ENCODE measurements at places on chromosomes 12 and 14.

DNA sequence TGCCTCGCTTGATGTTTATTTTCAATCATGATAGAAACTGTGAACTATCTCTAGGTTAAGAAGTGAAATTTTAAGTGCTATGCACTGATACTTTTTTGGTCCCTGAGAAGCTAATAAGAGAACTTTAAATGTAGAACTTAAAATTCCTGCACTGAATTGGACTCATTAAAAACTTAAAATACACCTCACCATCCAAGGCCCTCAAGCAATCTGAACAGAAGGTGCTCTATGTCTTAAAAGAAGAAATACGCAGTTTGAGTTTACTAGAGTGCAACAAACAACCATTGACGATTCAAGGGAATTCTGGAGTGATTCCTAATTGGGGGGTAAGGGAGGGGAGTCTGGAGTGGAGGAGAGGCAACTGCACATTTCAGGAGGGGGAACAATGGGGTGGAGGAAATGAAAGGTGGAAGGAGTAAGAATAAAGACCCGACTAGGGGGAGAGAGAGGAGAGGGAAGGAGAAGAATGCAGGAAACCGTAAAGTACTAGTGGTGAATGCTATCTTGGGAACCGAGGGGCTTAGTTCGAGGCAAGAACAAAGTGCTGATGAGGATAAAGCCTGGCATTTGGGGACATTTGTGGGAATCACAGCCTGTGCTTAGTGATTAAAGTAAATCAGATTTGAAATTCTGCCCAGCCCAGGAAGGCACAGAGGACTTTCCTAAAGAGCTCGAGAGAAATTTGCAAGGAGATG is 389.7 kb downstream of the AACS start:
- no peak for DNase-seq

- no peak for DNase-seq
These were observed 73.2 kb upstream of the ANO2 start for GRCh38 chr12:6018265-6018664.

- no peak for DNase-seq
These were observed 9.5 kb downstream of the RFLNA start for GRCh38 chr12:124304314-124304790.

- DNase-seq, result no peak
These were observed 50.8 kb downstream of the DGLUCY start for GRCh38 chr14:91164676-91165075.

- DNase-seq, result no peak
These were observed 125.9 kb upstream of the NTF3 start for GRCh38 chr12:5305886-5306545.

GRCh38 chr14:75303381-75303789 is 24.8 kb downstream of the FOS start:
- peak; percentile 26 for DNase-seq

DNA sequence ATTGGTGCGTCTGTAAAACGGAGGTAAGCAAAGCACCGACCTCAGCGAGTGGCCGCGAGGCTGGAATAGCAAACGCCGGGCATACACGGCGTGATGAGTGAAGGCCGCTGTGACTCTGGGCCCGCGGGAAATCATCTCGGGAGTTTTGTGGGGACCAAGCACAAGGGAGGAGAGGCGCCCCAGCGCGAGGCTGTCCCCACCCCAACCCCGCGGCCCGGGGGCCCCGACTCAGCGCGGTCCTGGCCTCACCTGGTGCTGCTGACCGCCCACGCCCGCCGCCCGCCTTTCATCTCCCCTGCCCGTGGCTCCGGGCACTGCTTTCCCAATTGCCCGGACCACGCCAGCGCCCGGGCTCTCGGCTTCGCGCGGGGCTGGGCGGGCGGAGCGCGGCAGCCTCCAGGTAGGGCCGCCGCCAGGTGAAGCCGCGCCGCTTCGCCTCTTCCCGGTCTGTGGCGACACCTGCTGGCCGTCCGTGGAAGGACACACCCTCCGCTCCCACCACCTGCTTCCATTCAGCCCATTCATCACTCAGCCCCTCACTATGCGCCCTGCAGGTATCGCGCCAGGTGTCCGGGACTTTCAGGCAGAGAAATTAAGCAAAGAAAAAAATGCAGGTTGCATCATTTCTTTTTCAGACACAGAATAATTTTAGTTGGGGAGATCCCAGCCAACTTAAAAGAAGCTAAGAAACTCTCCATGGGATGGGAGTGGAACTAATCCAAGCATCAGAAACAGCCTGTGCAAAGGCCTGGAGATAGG is 360.4 kb downstream of the MED13L start:
- DNase-seq, result no peak

DNA sequence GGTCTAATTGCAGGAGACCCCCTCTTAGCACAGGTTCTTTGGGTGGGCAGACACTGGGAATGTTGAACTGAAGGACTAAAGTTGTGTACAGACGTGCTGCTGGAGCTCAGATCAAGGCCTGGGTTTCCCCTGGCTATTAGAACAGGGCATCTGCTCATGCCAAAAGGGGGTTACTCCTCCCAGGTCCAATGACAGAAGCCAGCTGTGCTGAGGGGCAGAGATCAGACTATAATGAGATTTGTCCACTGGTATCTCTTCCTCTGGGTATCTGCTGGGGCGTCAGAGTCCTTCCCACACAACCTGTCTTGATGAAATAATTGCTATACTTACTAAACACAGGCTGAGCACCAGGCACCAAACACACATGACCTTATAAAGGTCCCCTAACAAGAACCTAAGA is 42.6 kb downstream of the LTBP2 start:
- no peak for DNase-seq

DNA sequence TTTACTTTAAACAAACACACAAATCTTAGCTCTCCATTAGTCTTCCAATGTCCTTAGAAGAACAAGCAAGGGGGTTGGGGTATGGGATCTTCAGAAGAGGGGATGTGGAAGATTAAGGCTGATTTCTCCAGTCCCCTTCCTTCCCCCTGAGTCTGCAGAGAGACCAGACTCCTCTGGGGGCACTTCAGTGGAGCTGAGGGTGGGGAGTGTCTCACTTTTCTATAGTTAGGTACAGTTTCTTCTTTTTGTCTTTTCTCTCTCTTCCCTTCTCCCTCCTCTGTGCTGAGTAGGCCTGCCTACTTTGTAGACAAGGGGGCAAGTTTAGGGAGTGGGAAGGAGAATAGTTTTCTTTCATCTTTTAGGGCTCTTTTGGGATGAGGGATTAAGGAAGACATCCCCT is 2.5 kb downstream of the HOXC4 start:
- DNase-seq, result no peak

GRCh38 chr14:34211732-34212131 is 250.3 kb downstream of the SPTSSA start:
- no peak for DNase-seq

- no peak for DNase-seq
These were observed 16.9 kb downstream of the PLEKHG7 start for GRCh38 chr12:92719674-92720073.

DNA sequence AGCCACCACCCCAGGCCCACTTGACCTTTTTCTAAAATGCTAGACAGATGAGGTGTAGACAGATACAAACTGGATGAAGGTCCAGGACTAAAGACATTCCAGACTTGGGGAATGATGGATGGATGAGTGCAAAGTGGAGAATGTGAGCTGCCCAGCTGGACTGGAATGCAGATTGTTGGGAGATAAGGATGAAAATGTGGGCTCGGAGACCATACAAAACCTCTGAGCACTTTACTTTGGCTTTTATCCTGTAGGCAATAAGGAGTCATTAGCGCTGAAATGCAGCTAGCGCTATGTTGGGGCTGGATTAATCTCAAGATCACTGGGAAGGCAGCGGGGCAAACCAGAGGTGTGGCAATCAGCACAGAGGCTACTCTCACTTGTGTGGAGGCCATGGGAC is 64.7 kb upstream of the GNPNAT1 start:
- no peak for DNase-seq

GRCh38 chr12:132506328-132507160 is 16.6 kb downstream of the FBRSL1 start:
- DNase-seq, result no peak

- DNase-seq, result no peak
These were observed 3.9 kb downstream of the GNPTAB start for GRCh38 chr12:101826766-101827368.

DNA sequence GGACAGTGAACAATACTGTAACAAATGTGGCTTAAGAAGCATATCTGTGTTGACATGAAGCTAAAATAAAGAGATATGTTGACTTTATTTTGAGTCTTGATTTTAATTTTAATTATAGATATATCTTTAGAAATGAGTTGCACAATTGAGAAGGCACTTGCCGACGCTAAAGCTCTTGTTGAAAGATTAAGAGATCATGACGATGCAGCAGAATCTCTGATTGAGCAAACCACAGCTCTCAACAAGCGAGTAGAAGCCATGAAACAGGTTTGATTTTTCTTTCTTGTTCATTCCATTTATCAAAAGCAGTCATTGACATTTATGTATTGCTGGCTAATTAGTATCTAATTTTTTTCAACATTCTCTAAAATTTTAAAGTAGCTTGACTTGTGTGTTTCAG is 15.8 kb downstream of the FGFR1OP2 start:
- DNase-seq, result no peak

DNA sequence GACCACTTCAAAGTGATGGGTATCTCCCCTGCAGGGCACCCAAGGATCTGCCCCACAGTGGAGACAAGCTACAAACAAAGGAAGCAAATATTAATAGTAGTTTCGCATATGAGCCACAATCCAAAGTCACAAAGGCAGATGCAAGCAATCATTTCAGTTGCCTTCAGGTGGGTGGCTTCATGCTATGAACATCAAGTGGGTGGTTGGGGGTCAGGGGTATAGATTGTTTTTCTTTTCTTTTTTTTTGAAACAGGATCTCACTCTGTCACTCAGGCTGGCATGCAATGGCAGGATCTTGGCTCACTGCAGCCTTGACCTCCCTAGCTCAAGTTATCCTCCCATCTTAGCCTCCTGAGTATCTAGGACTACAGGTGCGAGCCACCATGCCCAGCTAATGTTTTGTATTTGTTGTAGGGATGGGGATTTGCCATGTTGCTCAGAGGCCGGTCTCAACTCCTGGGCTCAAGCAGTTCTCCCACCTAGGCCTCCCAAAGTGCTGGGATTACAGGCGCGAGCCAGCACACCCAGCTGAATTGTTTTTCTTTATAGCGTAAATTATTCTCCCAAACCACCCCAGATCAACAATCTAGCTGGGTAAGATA is 13.4 kb upstream of the NT5DC3 start:
- DNase-seq, result no peak

DNA sequence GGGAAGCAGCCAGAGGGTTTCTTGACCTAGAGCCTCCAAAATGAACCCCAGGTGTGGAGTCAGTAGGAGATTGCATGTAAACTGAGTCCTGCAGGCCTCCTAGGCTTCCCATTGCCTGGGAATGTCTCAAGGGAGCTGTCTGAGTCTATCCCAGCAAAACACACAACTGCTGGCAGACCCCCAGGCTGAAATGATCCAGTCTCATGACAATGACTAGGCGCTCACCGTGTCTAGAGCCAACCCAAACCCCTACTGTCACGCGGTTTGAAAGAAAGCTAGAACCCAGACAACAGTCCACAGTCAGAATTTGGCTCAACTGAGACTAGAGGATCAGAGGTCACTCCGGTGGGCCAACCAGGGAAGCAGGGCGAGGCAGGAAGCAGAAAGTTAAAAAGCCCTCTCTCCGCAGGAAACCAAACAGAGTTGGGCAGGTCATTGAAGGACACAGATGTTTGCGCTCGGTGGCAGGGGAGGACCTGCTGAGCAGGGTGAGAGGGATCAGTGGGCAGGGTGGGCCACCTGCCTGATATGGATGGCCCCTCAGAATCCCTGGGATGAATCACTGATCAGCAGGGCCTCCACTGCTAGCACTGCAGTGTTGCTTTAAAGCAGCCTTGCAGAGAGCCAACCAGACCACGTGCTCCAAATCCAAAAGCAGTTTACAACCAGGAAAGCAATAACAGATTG is 23.8 kb downstream of the ACTN1 start:
- no peak for DNase-seq

DNA sequence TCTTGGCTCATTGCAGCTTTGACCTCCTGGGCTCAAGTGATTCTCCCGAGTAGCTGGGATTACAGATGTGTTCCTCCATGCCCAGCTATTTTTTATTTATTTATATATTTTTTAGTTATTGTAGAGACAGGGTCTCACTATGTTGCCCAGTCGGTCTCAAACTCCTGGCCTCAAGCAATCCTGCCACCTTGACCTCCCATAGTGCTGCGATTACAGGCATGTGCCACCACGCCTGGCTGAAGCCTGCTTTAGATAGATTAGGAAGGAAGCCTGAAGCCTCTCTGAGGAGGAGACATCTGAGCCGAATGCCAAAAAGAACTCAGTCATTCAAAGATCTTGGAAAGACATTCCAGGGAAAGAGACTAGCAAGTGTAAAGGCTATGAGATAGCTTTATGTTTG is 10.2 kb downstream of the INHBC start:
- DNase-seq, result no peak

DNA sequence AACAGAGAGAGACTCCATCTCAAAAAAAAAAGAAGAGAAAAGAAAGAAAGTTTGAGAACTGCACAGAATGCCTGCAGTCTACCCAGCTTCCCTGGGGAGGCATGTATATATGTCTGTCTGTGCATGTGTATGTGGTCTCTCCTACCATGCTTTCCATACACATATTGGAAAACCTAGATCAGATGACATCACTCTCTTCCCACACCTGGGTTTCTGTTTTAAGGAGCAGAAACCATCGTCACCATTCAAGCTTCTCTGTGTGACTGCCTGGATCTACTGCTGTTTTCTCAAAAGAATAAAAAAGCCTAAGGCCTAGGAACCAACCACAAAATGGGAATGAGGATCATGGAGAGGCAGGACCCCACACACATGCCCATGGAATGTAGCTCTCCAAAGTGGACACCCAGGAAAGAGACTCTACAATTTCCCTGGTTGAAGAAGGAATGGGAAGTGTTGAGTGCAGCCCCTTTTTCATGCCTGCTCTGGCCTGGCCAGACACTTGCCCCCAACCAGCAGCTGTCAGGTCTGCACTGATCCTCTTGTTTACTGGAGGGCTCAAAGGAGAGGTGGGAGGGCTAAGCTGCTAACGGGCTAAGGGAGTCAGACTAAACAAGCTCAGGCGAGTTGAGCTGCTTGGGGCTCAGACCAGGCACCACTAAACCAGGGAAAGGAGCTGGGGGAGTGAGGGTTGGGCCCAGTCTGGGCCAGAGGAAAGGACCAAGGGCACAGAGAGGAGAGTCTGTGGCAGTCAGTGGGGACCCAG is 7.7 kb upstream of the PCK2 start:
- no peak for DNase-seq

DNA sequence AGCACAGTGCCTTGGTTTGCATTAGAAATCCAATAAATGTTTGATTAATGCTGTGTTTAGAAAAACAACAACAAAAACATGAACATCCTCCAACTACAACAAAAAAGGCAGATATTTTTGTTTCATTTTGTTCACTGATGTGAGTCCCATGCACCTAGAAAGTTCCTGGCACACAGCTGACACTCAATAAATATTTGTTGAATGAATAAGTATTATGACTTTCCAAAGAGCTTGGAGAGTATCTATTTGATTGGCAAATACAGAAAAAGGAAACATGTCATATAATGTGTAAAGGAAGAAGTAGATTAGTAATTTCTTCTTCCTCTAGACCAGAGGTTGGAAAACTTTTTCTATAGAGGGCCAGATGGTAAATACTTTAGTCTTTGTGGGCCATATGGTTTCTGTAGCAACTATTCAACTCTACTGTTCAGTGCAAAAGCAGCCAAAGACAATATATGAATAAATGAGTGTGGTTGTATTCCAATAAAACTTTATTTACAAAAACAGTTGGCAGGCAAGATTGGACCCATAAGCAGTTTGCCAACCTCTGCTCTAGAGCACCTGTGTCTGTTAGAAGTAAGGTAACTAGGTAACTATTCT is 312.3 kb upstream of the DIO2 start:
- no peak for DNase-seq

- DNase-seq, result no peak
These were observed 179.6 kb upstream of the NUDT4 start for GRCh38 chr12:93198086-93198485.

GRCh38 chr12:22491034-22491433 is 53.3 kb downstream of the C2CD5 start:
- no peak for DNase-seq

Data from NCI-H2081 treated with DMSO at 0.1 percent for 48 hours (cell line).